ENCODE measurements at places on chromosomes 4 and X.

DNA sequence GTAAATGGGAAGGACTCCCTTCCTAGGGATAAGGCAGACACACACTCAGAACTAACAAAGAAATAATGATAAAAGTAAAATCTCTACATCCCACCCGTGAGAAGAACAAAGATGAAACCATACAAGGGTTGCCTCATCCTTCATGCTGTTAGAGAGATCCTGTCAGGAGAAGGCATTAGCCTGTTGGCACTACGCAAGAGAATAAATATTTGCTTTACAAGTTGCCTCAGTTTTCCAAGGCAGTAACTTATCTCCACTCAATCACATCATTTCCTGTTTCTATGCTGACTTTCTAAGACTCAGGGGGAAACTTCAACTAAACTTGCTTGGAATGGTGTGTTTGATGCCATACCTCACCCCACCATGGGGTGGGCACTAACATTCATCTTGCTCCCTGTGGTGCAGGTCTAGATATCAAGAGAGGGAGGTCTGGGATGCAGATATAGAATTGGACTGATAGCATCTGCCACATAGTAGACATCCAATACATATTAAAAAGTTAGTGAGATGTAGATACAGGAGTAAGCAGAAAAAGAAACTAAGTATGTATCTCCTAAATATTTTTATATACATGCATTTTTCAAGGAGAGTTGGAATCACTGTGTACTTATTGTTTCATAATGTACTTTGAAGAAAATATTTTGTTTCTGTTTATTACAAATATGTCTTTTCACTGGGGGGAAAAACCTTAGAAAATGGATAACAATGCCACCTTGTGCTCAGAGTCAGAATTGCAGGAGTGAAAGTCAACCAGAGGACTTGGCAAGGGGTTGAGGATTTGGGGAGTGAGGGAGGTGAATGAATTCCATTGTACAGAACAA is 57.2 kb upstream of the BEX4 start:
- H3K4me3 ChIP-seq, result no peak overlapping the region
- DNase-seq, result no peak
- H3K4me1 ChIP-seq, result no peaks in the 10 kb centered on the region
- H3K27me3 ChIP-seq, result no peaks in the 10 kb centered on the region
- H3K27ac ChIP-seq, result no peak overlapping the region

DNA sequence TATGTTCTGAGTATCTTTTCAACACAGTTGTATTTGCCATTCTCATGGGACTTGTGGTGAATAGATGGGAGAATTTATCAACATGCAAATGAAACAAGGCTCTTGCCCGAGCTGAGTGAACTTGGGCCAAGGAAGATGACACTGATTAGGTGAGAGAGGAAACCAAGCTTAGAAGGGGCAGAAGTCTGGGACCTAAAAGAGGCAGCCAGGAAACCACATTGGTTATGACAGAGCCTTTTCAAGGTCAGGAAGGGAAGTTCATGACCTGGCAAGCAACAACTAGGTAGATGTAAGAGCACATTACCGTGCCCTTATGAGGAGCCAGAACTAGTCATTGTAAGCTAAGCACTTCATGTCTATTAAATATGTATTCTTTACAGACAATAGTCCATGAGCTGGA is 590.3 kb downstream of the PACRGL start:
- no peak for DNase-seq
- H3K27me3 ChIP-seq, result peaks cover 4% of the 10 kb centered on the region
- H3K4me1 ChIP-seq, result no peaks in the 10 kb centered on the region
- no peaks in the 10 kb centered on the region for H3K36me3 ChIP-seq
- no peak overlapping the region for H3K4me3 ChIP-seq
- no peak overlapping the region for H3K27ac ChIP-seq

DNA sequence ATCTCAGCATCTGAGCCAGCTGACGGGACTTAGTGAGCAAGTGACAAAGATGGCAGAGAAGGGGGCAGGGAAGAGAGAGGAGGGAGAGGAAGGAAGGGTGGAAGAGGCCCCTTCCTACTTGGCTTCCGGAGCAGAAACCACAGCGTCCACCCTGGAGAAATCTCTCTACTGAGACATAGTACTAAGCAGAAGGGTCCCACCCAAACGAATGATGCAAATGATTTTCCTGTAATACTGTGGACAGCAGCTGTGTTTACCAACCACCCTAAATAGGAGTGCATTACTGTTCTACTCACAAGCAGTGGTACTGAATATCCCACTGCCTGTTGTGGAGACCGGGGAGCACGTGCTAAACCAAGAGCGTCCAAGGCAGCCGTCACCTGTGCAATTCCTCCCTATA is 29.4 kb downstream of the DTHD1 start:
- no peak overlapping the region for H3K27ac ChIP-seq
- no peak for DNase-seq
- H3K27me3 ChIP-seq, result peaks cover 7% of the 10 kb centered on the region
- H3K4me1 ChIP-seq, result no peaks in the 10 kb centered on the region

DNA sequence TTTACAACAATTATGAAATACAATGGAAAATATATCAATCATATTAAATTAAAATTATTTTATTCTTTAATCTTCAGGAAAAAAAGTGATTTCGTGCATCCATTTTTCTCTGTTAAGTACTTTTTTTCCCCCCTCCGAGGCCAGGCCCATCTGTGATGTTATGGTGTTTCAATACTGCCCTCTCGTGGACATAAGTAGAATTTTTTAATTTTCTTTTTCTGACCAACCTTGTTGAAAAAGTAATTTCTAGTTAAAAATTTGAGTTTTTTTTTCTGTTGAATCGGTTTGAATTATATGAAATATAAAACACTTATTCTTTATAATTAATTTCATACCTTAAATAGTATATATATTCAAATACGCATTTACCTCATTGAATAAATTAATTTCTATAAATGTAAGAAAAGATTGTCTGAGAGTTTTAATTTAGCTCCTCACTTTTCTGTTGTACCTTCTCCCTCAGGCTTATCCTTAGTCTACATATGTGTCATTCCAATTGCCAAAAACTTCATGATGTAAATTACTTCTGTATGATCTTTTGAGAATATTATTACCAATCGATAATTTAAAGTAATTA is 175.8 kb upstream of the TECRL start:
- H3K36me3 ChIP-seq, result no peaks in the 10 kb centered on the region
- H3K4me1 ChIP-seq, result no peaks in the 10 kb centered on the region
- no peak overlapping the region for H3K27ac ChIP-seq
- no peaks in the 10 kb centered on the region for H3K27me3 ChIP-seq
- H3K4me3 ChIP-seq, result no peak overlapping the region

DNA sequence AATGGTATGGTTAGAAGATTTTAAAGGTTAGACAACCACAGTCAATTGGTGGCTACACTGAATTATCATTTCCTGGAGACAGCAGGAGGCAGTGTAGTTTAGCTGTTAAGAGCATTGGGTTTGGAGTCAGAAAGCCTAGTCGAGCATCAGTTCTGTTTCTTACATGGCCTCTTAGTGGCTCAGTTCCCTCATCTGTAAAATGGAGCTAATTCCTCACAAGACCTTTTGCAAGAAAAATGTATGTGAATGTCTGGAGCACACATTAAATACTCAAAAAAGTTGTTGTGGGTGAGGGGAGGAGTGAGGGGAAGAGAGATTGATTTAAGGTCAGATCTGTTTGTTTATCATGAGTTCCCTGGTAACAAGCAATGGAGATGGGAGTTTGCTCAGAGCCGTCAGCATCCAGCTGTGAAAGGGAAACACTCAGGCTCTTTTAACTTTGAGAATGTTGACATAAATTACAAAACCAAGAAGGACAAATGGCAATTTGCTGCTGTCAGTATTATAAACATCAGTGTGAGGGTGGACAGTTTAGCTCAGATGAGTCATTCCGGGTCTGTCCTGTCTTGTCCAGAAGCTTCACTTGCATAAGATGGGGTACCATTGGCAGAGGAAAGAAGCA is 98.2 kb upstream of the PGRMC2 start:
- peaks cover 18% of the 10 kb centered on the region for H3K27me3 ChIP-seq
- no peak overlapping the region for H3K27ac ChIP-seq
- DNase-seq, result no peak
- no peaks in the 10 kb centered on the region for H3K36me3 ChIP-seq
- H3K4me3 ChIP-seq, result no peak overlapping the region
- peaks cover 50% of the 10 kb centered on the region for H3K4me1 ChIP-seq

- peak overlapping the region; percentile 18 for H3K27ac ChIP-seq
- H3K4me1 ChIP-seq, result peaks cover 16% of the 10 kb centered on the region
- H3K36me3 ChIP-seq, result no peaks in the 10 kb centered on the region
- H3K4me3 ChIP-seq, result no peak overlapping the region
- H3K27me3 ChIP-seq, result no peaks in the 10 kb centered on the region
- DNase-seq, result no peak
Observed at GRCh38 chr4:138775890-138776289, 239.7 kb upstream of the NOCT start.

DNA sequence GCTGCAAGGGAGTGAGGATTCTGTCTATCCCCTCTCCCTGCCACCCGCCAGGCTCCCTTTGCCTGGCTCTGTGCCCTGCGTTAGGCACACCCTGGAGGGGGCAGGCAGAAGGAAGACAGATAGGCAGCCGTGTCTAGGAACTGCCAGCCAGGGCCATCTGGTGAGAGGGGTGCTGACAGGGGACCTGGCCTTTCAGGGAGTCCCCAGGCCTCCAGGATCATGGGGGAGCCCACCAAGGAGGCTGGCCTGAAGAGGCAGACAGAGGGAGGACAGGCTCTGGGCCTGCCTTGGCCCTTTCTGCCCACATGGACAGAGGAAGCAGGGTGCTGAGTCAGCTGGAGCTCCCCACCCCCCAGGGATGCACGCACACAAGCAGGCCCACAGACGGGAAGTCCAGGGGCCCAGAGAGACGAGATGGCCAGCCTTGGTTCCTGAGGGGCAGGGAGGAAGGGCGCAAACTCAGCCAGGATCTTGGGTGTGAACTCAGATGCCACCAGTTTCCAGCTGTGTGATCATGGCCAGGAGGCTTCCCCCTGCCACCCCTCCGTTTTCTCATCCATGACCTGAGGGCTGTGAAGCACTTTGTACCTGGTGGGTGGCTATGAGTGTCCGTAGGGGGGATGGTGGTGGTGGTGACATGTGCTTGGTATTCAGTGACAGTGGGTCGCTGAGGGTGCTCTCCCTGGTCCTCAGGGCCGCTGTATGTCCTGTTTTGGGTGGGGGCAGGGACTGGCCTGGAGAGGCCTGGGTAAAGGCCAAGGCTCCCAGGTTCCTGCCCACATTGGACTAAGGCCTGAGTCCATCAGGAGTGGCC is 1.8 kb downstream of the SH3BP2 start:
- no peak for DNase-seq
- H3K27ac ChIP-seq, result peak overlapping the region; percentile 16
- H3K4me3 ChIP-seq, result peak overlapping the region; percentile 71
- H3K27me3 ChIP-seq, result peaks cover 6% of the 10 kb centered on the region
- H3K36me3 ChIP-seq, result no peaks in the 10 kb centered on the region

GRCh38 chr4:38367642-38368174 is 296.3 kb upstream of the KLF3 start:
- no peaks in the 10 kb centered on the region for H3K36me3 ChIP-seq
- peaks cover 31% of the 10 kb centered on the region for H3K4me1 ChIP-seq
- no peak overlapping the region for H3K4me3 ChIP-seq
- H3K27me3 ChIP-seq, result no peaks in the 10 kb centered on the region

- H3K4me3 ChIP-seq, result no peak overlapping the region
- H3K27me3 ChIP-seq, result no peaks in the 10 kb centered on the region
- H3K4me1 ChIP-seq, result no peaks in the 10 kb centered on the region
- H3K36me3 ChIP-seq, result no peaks in the 10 kb centered on the region
- DNase-seq, result no peak
Observed at GRCh38 chr4:113316879-113317278, 267.4 kb downstream of the ANK2 start.

All from mesothelial cell of epicardium (in vitro differentiated cells).